ENCODE measurements at places on chromosomes 13 and 19.

- DNase-seq = no peak
These were observed 27.3 kb upstream of the ZNF681 start for GRCh38 chr19:23785982-23786381.

- no peak for DNase-seq
These were observed 1.7 kb upstream of the C13orf42 start for GRCh38 chr13:51112771-51113170.

DNA sequence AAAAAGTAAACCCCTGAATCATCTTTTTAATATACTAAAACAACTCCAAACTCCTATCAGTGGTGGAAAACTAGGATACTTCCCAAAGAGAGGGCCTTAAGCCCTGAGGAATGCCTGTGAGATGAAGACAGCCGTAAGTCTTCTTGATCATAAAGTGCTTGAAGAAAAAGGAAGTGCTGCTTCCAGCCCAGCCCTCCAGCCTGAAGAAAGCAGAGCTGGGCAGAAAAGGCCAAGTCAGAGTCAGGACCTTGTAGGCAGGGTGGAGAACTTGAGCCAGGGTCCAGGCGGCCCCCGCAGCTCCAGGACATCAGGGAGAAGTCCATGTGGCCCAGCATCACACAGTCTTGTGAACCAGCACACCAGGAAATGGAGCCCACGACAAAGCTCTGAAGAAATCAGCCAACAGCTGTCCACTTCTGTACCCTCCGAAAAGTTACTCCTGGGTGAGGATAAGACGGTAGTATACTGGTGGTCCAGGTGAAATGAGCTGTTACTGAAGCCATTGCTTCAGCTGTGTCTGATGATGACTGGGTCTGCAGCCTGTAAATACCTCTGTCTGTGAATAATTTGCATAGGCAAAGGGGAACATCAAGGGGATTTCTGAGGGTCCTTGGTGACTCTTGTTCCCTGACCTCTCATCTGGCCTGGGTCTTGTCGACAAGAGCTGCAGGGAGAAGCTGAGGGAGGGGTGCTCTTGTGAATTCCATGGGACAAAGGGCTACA is 18.7 kb upstream of the CRYL1 start:
- no peak for DNase-seq

DNA sequence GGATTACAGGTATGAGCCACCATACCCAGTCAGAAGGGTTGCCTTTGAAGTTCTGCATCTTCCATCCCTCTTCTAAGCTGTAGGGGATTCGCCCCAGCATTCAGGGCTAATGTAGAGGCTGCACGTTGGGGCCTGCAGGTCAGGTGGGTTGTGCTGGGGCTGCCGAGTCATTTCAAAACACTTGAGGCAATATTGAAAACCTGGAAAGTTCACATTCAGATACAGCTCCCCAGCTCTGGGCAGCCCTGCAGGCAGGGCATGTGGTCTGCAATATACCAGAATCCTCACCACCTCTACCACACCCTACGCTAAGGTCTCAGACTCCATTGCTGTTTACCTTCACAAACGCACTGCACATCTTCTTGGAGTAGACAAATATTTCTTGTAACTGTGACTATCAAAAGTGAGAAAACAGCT is 24.6 kb downstream of the CCNE1 start:
- no peak for DNase-seq

DNA sequence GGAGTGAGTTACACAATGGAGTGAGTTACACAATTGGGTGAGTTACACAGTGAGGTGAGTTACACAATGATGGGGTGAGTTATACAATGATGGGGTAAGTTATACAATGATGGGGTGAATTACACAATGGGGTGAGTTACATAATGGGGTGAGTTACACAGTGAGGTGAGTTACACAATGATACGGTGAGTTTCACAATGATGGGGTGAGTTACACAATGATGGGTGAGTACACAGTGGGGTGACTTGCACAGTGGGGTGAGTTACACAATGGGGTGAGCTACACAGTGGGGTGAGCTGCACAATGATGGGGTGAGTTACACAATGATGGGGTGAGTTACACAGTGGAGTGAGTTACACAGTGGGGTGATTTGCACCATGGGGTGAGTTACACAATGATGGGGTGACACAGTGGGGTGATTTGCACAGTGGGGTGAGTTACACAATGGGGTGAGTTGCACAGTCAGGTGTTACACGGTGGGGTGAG is 52.5 kb upstream of the GAS6 start:
- no peak for DNase-seq
